ENCODE measurements at places on chromosomes 3 and 15. TPM values are rescaled to one million over a fixed set of nuclear protein-coding genes. Genes with fewer than 3 reads are reported as not detected.

DNA sequence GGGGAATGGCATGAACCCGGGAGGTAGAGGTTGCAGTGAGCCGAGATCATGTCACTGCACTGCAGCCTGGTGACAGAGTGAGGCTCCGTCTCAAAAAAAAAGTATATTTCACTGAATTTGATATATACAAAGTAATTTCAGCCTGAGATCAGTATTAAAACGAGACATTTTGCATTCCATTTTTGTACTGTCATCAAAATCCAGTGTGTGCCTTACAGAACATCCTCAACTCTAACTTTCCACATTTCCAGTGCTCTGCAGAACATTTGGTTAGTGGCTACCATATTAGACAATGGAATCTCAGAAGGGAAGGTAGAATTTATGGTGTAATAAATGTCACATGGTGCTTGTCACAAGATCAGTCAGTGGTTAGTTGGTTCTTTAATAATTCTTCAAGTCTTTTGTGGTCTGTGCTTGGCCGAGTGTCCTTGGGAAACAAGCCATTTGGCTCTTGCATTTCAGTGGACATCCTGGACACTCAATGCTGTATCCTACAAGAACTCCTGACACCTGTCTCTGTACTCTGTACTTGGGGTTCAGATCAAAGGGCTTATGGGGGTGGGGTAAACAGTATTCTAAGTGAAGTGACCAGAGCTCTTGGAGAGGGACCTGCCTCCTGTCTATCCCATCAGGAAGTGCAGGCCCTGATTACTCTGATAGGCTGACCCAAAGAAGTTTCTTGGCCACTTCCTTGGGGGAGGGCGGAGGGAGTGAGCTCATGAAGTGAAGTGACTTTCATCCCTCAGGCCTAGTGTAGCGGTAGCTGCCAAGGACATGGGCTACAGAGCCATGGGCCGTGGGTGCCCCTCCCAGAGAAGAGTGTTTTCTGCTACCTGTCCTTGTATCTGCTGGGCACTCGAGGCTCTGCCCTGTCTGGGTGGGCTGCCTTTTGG lies 3.7 kb downstream of the ACVR2B start:
- H3K4me1 ChIP-seq, result peaks cover 33% of the 10 kb centered on the region
- no peak for DNase-seq
- H3K4me3 ChIP-seq, result no peak overlapping the region
- H3K36me3 ChIP-seq, result peaks cover 30% of the 10 kb centered on the region
- no peak overlapping the region for H3K27ac ChIP-seq

DNA sequence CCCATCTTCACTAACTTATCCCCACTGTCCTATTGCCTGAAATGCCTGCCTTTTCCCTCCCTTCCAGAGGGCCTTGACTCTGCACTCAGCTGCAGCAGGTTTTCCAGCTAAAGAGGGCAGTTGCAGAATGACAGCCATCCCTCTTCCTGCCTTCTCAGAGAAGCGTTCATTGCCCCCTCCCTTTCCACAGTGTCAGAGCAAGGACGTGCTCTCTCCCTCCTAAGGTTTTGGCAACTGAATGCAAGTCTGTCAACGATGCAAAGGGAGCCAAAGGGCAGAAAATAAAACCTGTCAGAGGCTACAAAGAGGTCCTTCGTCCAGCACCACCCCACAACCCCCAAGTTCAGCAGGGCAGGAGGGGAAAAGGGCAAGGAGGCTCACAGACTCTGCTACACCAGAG lies 230.1 kb upstream of the THBS1 start:
- H3K27me3 ChIP-seq, result no peaks in the 10 kb centered on the region
- H3K27ac ChIP-seq, result no peak overlapping the region
- H3K4me3 ChIP-seq, result no peak overlapping the region
- DNase-seq, result no peak
- H3K4me1 ChIP-seq, result no peaks in the 10 kb centered on the region

- H3K4me3 ChIP-seq, result no peak overlapping the region
- H3K27ac ChIP-seq, result no peak overlapping the region
- H3K36me3 ChIP-seq, result no peaks in the 10 kb centered on the region
- no peak for DNase-seq
Observed at GRCh38 chr3:99526921-99527320, 111.5 kb upstream of the COL8A1 start.

The CPN2 gene
- total RNA-seq, result not detected

The ARPP21 gene
- not detected for total RNA-seq

Measured in Calu3 (cell line).